ENCODE measurements at places on chromosomes 4 and X.
A peak's percentile ranks its signal among the peaks of the same experiment; 100 is the strongest.

- DNase-seq, result peak; percentile 65
Observed at GRCh38 chr4:138576684-138577083, 334.5 kb upstream of the SLC7A11 start.

DNA sequence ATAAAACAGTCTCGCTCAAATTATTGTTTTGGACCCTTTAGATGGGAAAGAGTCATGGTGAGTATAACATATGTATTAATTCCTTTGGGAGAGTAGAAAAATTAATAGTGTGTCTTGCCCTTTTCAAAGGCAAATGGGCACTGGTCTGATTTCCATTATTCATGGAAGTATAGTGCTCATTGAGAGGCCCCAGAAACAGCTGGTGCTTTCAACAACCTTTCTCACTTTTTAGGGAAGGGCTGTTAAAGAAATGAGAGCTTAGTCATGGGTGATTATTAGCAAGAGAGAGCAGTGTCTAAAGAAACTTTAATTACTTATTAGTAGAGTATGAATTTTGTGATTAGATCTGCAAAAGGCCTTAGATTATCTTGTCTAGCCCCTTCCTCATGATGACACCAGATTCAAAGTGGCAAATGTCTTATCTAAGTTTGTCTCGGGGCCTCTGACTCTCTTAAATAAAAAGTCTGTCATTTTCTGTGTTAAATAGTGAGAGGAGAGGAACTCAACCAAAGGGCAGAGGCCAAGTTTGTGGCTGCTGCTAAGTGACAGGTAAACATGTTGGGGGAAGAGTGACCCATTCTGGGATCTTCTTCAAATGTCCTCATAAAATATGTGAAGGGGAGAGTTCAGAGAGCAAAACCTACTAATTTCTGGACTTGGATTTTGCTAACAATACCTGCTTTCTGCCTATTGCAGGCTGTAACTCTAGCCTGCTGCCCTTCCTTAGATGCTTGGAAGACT is 110.6 kb downstream of the REPS2 start:
- DNase-seq, result no peak

- peak; percentile 23 for DNase-seq
Observed at GRCh38 chr4:38871593-38871992, 4.0 kb downstream of the FAM114A1 start.

GRCh38 chrX:122546269-122546668 is 637.8 kb upstream of the GRIA3 start:
- no peak for DNase-seq

GRCh38 chr4:188194421-188194820 is 55.2 kb downstream of the TRIML1 start:
- no peak for DNase-seq

DNA sequence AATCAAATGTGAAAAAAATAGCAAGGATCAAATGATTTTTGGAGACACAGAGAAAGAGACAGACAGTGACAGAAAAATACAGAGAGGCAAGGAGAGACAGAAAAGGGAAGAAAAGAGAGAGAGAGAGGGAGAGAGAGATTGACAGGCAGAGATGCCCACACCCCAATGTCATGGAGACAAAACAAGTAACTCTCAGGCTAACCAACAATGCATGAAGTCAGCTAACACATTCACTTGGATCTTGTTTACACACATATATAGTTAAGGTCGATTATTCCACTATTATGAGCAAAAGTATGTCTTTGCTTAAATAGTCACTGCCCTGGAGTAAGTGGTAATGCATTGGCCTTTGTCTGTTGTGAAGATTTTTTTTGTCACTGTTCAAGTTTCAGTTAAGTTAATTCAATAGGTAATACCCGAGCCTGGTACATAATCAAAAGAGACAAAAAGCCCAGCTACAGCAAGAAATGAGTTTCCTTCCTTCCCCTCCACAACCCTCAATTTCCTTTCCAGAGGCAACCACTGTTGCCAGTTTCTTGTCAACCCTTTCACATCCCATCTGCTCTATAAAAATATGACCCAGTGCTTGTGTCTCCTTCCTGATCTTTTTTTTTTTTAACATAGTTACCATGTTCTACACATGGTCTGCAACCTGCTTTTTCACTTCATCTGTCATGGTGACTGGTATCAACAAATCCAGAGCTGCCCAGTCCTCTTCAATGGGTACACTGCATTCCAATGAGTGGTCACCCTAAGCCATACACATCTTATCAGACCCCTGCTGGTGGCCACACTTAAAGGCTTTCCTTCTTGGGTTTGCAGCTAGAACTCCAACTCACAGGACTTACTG is 52.1 kb downstream of the PROM1 start:
- no peak for DNase-seq

DNA sequence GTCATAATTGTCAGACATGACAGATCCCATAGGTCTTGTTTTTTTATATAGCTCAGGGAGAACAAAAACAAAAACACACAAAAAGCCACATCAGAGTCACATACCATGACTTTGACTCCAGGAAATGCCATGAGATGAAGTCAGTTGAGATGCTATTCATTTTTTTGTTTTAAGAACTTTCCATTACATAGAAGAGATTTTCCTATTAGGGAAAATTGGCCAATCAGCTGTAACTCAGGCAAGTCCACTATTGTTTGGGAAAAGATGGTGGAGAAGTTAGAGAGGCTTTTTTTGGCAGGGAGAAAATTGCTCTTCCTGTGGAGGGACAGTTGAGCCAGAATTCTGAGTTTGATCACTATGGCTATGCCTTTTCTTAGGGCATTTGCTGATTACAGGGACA is 72.6 kb downstream of the SMARCA5 start:
- peak; percentile 83 for DNase-seq

DNA sequence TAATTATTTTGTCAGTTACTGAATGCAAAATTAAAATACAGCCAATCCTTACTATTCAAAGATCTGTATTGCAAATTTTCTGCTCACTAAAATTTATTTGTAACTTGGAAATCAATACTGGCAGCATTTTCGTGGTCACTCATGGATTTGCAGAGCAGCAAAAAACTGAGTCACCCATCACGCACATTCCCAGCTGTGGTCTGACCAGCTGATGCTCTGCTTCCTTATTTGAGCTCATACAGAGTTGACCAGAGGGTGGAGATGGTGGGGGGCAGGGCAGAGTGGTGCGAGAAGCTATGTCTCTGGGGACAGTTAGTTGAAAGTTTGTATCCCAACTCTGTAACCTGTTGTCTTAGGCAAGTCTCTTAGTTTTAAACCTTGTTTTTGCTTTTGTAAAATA is 214.8 kb downstream of the SPCS3 start:
- DNase-seq, result peak; percentile 88

DNA sequence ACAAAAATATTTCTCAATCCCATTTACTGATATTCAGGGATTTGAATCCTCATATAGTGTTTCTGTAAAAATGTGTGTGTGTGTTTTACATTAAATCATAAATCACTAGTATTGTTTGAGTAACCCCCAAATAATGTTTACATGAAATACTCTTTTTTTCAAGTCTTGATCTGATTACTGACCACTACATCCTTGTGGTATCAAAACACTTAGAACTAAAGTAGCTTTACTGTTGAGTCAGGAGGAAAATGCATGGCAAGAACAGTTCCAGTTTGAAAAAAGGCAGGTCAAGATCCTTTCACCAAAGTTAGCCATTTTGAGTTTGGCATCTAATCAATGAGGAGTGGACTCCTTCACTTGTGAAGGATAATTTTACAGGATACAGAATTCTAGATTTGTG is 3.6 kb upstream of the WDR19 start:
- DNase-seq, result peak; percentile 8

All from EH (cell line).